ENCODE measurements at places on chromosomes 1 and 21.
A peak's percentile ranks its signal among the peaks of the same experiment; 100 is the strongest.

GRCh38 chr1:13699936-13700520, at the start of gene PRDM2:
TSS of gene PRDM2 (plus strand) at chr1:13700188. CDS start at chr1:13715606, 15,418 bp downstream.
- no peak for DNase-seq

DNA sequence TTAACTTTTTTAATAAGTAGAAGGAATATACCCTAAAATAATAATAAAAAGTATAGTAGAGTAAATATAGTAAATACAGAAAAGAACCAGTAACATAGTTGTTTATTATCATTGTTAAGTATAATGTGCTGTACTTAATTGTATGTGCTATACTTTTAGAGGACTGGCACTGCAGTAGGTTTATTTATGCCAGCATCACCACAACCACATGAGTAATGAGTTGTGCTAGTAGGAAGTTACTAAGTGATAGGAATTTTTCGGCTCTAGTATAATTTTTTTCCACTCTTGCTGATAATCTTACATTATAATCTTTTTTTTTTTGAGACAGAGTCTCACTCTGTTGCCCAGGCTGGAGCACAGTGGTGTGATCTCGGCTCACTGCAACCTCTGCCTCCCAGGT, 71.6 kb downstream of the IVNS1ABP start:
- DNase-seq = no peak

GRCh38 chr1:167984886-167985489, 48.1 kb upstream of the MPC2 start:
- DNase-seq = no peak

DNA sequence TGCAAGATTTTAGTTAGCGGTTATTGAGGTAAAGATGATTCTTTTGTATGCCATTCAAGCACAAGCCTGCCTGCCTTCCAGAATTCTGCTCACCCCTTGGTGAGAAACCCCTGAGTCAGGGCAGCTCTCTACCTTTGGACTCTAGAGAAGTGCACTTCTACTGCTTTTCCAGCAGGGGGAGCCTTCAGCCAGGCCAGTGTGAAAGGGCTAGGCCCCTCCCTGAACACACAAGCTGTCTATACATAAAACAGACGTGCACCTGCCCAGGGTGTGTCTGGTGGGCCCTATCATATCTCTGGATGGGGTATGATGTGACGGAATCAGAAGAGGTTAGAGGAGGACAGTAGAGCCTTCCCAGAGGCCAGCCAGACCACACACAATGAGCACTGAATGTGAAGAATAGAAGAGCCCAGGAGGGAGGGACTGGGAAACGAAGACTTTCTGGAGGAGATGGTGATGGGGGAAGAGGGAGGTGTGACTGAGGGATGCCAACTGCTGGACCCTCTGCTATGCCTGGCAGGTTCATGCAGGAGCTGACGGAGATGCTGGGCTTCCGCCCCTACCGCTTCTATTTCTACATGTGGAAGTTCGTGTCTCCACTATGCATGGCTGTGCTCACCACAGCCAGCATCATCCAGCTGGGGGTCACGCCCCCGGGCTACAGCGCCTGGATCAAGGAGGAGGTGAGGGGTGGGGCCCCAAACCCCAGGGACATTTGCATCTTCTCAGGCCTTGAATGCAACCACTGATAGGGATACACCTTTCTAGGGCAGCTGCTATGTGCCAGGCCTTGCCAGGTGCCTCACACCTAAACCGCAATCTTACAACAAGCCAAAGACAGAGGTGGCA, 13.0 kb upstream of the KCNC4 start:
- no peak for DNase-seq

GRCh38 chr1:116889380-116889779, 20.3 kb upstream of the PTGFRN start:
- DNase-seq = no peak

GRCh38 chr1:65422241-65423203, 2.1 kb downstream of the LEPR start:
- no peak for DNase-seq

DNA sequence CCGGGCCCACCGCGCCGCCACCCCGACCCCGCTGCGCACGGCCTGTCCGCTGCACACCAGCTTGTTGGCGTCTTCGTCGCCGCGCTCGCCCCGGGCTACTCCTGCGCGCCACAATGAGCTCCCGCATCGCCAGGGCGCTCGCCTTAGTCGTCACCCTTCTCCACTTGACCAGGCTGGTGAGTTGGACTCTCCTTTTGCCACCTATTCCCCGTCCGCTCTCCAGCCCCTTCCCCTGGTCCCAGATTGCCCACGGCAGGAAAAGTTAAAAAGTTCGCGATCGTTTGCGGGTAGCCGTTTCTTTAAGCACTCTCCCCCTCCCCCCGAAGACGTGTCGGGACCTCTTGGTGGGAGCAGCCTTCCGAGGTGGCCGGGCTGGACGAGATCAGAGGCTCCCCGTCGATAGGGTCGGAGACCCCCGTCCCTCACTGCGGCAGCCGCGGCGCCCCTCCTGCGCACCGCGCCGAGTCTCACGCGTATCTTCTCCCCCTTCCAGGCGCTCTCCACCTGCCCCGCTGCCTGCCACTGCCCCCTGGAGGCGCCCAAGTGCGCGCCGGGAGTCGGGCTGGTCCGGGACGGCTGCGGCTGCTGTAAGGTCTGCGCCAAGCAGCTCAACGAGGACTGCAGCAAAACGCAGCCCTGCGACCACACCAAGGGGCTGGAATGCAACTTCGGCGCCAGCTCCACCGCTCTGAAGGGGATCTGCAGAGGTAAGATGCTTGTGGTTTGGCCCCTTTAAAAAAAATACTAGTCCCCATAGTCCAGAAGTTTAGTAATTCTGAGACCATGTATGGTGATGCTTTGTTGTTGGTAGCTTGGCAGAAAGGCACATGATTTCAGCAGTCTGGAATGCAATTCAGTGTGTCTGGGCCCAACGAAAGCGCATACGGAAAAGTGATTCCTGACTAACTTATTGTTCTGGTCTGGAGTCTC, 576 bp downstream of the CCN1 start:
- no peak for DNase-seq

GRCh38 chr1:103283371-103283770, 175.0 kb upstream of the COL11A1 start:
- no peak for DNase-seq

- DNase-seq = no peak
Measured at GRCh38 chr1:197773856-197774255, 1.4 kb downstream of the DENND1B start.

GRCh38 chr1:206846487-206846886, 18.9 kb upstream of the IL20 start:
- DNase-seq = no peak

DNA sequence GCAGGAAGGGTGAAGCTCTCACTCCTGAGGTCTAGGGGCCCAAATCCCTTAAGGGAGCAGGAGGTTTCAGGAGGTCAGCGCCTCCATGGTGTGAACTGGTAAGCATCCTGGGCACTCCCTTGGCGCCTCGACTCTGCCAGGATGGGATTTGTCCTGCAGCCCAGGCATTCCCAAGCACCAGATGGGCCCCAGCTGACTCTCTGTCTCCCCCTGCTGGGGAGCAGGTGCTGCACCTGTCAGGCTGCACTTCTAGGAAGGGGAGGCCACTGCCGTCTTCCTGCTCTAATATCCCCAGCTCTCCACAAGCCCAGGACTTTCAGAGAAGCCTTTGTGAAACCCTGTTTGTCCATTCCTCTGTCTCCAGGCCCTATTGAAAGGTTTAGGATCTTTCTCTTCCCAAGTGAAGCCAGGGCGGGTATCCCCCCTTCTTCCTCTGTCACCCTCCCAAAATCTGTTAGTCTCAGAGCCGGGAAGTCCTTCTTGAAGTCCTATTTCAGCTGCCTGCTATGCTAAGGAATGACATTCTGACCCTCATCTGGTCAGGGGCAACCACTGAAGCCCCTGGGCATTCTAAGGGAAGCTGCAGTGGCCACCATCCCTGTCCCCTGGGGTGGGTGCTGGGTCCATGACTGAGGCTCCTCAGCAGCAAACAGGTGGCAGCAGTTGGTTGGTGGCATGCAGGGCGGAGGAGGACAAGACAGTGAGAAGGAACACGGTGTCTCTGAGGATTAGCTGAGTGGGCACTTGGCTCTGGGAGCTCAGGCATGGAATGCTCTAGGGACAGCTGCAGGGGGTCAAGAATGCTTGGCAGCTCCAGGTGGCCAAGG, 3.2 kb downstream of the MYBPH start:
- peak; percentile 28 for DNase-seq

GRCh38 chr21:15506086-15506485, 223.7 kb upstream of the USP25 start:
- DNase-seq = no peak

- DNase-seq = no peak
Measured at GRCh38 chr1:30109853-30110252, 613.5 kb downstream of the MATN1 start.

DNA sequence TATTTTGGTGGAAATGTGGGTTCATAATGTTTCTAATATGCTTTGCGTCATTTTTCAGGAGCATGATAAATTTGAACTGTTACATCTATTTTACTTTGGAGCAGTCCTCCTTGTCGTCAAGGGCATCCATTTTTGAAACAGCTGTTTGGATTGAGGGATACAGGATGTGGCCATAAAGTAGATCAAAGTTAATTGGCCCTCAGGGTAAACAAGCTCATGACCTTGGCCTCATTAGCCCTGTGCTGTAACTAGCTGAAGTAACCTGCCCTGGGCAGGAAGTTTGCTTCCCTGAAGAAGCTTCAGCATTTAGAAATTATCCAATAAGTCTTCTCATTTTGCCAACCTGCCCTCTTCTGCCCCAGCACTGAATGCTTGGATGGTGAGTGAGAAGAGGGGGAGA, 24.8 kb upstream of the RGL1 start:
- no peak for DNase-seq

DNA sequence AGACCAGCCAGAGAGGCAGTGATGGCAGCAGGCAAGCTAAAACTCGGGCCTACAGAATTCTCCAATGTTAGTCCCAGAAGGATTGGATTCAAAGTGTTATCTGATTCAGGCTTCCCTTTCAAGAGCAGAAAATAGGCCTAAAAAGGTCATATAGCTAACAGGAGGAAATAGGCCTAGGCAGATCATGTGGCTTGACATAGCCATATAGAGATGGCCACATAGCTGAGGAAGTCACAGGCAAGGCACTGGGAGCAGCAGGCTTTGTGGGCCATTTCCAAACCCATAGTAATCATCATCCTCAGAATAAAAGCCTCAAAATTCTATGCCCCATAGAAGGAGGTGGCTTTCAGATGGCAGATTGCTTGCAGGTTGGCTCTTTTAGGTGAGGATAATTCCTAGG, 29.0 kb upstream of the LMO4 start:
- DNase-seq = no peak

DNA sequence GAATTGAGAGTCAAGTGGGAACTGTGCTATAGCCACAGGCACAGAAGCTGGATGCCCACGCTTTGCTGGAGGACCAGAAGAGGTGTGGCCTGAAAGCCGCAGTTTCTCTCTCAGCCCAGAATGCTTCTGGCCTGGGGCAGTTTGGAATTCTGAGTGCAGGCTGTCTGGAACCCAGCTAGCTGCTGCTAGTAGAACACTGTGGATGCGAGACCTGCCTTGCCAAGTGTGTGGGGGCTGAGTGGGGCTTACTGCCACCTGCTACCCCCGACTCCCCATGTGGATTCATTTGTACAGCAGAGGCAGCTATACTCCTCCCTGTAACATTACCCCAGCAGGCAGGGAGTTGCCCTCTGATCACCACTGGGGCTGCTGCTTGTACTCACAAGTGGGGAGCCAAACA, 12.2 kb downstream of the ADAMTS1 start:
- no peak for DNase-seq

DNA sequence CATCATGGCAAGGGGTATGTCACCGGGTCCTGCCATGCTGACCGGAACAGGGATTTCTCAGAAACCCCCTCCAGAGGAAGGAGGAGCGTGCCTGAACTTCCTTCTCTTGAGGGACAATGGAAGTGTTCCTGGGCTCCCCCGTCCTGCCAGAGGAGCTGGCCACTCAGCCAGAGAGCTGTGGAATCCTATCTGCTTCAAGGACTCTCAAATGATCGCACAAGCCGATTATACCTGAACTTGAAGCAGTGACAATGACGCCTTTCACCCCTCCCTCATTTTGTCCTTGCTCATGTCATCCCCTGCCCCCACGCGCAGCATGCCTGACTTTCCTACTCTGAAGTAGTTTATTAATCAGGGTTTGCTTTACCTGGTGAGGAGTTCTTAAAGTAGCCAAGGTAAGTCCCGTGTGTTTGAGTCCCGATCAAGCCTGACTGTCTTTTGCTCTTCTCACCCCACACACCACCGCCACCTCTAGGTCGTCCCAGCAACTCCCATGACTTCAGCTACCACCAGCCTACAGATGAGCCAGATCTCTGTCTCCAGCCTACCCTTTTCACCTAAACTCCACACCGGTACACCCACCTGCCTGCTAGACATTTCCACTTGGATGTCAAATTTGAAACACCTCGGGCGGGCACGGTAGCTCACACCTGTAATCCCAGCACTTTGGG, 25.0 kb upstream of the PRELP start:
- peak; percentile 38 for DNase-seq

- DNase-seq = no peak
Measured at GRCh38 chr1:243620096-243620495, 229.9 kb downstream of the AKT3 start.

- no peak for DNase-seq
Measured at GRCh38 chr1:38451541-38451993, 405.0 kb upstream of the POU3F1 start.

DNA sequence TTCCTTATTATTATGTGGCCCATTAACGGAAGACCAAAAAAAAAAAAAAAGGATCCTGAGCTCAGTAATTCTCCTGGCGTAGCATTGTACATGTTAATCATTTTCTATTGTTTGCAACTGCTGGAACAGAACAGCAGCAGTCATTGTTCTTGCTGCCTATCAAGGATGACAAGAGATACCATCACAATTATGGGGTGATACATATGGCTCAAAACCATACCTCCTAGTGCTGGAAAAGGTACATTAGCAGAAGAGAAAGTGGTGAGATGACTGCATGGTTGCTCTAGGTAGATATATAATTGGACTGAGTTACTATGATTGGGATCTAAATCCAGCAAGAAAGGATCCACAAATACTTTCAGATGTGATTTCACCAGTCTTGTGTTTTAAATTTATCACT, 13.3 kb upstream of the TLR5 start:
- no peak for DNase-seq

- DNase-seq = no peak
Measured at GRCh38 chr1:181028615-181029014, 5.2 kb upstream of the MR1 start.

DNA sequence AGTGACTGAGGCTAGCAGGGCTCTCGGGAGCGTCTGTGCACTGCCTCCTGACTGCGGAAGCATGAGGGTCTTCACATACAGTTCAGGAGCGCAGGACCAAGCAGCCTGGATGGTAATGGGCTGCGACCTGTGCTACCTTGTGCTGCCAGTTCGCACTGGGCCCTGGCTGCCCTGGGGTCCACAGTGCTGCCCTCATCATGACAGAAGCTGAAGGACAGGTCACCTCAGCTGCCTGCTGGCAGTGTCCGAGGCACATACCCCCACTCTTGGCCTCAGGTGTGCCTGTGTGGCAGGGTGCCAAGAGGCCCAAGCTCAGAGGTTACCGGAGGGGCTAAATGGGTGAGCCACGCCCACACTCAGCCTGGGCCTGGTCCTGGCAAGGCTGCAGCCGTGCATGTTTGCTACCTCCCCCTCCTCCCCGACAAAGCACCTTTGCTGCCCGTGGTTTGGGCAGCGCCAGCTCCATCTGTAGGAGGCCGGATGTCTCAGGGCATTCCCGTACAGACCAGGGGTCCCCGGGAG, 4.4 kb downstream of the JMJD4 start:
- DNase-seq = no peak
